ENCODE measurements at places on chromosomes 4 and X.

GRCh38 chr4:109873791-109874514, 26.0 kb downstream of the LRIT3 start:
- no peak for DNase-seq

- no peak for DNase-seq
These were observed 50.0 kb downstream of the NOP14 start for GRCh38 chr4:2913168-2913567.

DNA sequence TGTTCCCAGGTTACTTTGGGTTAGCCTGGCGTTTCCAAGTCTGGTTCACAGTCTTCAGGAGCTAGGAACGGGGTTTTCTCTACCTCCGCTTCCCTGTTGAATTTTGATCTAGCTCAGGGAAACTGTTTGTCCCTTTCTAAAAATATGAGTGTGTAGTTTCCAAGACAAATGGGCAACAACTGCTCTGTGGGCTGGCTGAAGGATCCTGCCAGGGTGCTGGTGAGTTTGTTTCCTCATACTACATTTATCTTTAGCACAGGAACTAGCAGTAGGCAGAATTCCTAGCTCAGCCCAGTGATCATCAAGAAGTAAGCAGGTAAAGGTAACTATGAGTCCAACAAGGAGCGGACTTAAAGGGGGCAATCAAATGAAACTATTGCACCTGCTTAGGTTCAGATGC, 13.3 kb upstream of the FAM47E start:
- no peak for DNase-seq

- no peak for DNase-seq
These were observed 328.3 kb downstream of the GPAT3 start for GRCh38 chr4:83864097-83864817.

DNA sequence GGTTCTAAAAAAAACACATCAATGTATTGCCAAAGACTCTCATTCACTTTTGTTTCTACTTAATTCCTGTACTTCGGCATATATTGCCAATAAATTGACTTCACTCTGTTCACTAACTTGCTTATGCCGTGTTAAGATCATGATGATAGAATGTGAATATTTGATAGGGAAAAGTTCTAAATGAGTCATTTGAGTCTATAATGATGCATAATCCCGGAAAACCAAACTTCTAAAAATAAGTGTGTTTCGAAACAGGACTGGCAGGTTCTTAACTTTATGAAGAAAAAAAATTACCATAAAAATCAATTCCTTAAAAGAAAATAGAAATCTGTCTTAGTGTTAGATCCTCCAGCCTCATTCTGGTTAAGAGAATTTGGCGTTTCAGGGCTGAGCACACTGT, 387.5 kb upstream of the FTHL17 start:
- DNase-seq, result no peak

- no peak for DNase-seq
These were observed 116.5 kb upstream of the RBPJ start for GRCh38 chr4:26204249-26204825.

- no peak for DNase-seq
These were observed 279.0 kb downstream of the CFAP47 start for GRCh38 chrX:36198575-36198974.

DNA sequence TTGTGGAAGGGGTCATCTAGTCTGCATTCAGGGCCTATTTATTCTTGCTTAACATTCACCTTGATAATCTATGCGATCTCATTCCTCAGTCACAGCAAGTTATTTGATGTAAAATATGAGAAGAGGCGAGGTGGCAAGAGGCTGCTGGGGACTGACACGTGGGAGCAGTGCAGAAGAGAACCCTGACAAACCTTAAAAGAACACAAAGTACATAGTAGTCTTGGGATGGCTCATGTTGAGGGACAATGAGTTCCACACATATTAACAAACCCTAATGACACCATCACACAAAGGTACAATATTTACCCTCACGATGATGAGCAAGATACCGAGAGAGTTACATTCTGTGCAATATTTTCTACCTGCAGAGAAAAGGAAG, 57.5 kb downstream of the MAML3 start:
- no peak for DNase-seq

GRCh38 chr4:123166023-123166422, 230.6 kb upstream of the SPRY1 start:
- DNase-seq, result no peak

DNA sequence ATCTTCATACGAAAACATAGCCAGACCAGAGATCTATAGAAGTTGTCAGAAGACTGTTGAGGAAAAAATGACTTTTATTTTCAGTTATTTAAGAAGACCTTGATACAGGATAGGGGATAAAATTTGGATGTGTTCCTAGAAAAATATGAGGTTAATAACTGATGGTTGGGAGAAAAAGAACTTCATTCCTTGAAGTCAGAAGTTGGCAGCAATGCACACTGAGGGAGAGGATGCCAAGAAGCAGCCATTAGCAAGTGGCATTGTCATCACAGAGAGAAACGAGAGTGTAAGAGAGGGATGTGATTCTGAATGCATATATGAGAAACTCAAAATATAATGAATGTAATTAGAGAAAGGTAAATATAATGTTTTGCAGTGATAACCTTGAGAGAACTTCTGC, 382.1 kb upstream of the EPHA5 start:
- DNase-seq, result no peak

GRCh38 chrX:38817004-38817703, 15.9 kb downstream of the MID1IP1 start:
- DNase-seq, result no peak

Measured in stimulated activated CD4-positive, alpha-beta T cell treated with anti-CD3 and anti-CD28 coated beads, Interleukin-1b, Interleukin-23, amount 100 ng/mL, for 4 hours (primary cell).